ENCODE measurements at places on chromosomes 6 and 20.

GRCh38 chr20:31547720-31548298 lies 33.6 kb downstream of the HM13 start:
- no peak for DNase-seq

DNA sequence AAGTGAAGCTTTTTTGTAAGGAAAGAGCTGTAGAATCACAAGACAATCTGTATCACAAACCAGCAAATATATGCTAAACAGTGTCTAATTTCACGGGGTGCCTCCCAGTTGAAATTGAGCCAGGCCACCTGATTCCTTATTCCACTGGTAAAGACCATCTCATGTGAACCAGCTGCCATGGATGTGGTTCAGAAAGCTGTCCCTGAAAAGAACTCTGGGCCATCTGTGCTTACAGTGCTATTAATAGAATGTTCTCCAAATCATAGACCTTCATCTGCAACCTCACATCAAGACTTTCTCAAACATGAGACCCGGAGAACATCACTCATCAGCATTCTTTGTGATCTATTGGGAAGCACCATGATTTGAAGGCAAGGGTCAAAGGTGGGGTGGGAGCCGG lies 89.7 kb downstream of the FBXO5 start:
- no peak for DNase-seq

DNA sequence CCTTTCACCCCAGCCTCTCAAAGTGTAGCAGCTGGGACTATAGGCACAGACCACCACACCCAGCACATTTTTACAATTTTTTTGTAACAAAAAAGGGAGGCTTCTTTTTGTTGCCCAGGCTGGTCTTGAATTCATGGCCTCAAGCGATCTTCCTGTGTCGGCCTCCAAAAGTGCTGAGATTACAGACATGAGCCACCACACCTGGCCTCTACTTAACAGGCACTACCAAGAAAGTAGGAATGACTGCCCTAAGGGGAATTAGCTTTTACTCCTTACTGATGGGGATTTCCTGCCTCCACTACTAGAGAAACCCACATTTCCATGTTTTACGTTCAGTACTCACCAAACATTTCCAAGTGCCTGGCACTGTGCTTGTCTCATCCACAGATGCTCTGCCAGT lies 109.6 kb downstream of the CARMIL1 start:
- DNase-seq = no peak

GRCh38 chr6:27771235-27771634 lies 141.0 kb downstream of the OR2B2 start:
- no peak for DNase-seq

GRCh38 chr6:159984268-159984786 lies 15.4 kb downstream of the IGF2R start:
- no peak for DNase-seq

GRCh38 chr6:132506869-132507808 lies 5.8 kb downstream of the STX7 start:
- DNase-seq = no peak

DNA sequence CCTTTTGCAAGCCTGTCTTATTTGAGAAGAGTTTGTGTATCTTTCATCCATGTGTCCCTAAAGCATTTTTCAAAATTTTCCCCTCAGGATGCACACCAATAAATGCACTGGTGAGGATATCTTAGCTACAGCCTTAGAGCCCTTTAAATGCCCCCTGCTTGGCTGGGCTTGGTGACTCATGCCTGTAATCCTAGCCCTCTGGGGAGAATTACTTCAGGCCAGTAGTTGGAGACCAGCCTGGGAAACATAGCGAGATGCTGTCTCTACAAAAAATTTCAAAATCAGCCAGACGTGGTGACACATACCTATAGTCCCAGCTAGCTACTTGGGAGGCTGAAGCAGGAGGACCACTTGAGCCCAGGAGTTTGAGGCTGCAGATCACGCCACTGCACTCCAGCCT lies 33.8 kb upstream of the PLCB4 start:
- no peak for DNase-seq

- peak; percentile 27 for DNase-seq
Measured at GRCh38 chr6:33249732-33250630, 21.7 kb downstream of the VPS52 start.

DNA sequence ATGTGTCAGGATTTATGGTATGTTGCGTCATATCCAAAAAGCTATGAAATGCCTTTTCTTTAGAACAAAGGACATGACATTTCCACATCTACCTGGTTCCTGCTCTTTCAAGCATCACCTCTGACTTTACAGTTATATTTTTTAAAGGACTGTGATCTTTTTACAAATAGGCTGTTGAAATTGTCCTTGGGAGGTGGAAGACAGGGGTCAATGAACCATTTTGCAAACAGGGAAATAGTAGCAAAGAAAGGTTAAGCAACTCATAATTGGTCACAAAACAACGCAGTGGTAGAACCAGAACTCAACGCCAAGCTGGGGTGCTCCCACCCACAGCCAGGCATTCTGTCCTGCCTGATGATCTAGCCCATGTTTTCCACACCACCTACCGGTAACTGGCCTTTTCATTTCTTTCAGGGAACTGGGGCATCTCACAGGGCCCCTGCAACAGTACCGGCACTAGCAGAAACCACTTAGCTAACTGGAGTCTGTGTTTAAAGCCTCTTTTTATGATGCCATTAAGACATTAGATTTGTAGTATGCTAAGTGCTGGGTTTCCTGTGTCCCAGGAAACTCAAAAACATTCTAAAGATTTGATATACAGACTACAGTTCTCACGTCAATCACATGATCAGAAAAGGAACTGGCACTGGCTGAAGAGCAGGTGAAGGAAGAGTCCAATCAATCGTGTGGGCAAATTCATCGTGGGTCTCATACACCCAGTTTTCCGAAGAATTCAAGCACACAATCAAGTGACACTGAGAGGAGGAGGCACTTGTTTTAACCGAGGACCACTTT lies 13.9 kb downstream of the ZNF217 start:
- DNase-seq = peak; percentile 34

All from uterus (tissue), 4 donors.